ENCODE measurements at places on chromosomes 16 and 17.

DNA sequence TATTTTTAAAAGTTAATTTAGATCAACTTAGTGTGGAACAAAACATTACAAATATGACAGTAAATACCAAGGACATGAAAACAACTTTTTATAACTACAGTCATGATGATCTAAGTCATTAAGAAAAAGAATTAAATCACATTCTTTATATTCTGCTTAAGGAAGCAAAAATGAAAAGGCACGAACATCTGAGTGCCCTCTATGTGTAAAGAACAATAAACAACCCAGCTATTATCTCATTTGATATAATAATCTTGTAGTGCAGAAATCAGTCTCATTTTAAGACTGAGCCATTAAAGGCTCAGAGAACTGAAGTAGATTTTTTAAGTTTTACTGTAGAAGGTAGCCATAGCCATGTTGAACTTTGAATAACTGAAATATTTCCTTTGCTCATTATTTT is 13.4 kb downstream of the MYO1D start:
- no peak for DNase-seq

GRCh38 chr16:74522160-74522559 is 84.8 kb downstream of the GLG1 start:
- no peak for DNase-seq

- DNase-seq: no peak
Measured at GRCh38 chr16:50204453-50205108, 51.5 kb downstream of the TENT4B start.

DNA sequence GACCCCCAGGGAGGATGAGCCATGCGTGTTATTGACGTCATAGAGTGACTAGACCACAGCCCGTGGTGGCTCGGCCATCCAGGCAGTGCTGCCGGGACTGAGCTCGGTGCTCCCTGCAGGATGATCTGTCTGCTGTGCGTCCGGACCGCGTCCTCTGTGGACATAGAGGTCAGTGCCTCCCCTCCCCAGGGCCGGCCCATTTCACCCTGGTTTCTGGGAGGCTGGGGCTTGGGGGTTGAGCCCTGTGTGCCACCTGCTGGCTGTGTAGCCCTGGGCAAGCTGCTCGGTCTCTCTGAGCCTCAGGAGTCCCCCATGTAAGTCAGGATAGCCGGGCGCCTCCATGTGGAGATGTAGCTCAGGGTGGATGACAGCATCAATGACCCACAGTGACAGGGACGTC is 8.3 kb downstream of the TSC2 start:
- DNase-seq: no peak

- DNase-seq: no peak
Measured at GRCh38 chr17:55366020-55366481, 55.6 kb downstream of the MMD start.

- DNase-seq: no peak
Measured at GRCh38 chr17:48624544-48625494, 1.3 kb downstream of the HOXB9 start.

GRCh38 chr16:65249768-65250167 is 127.9 kb upstream of the CDH11 start:
- DNase-seq: no peak

GRCh38 chr17:12756786-12757185 is 32.5 kb upstream of the ARHGAP44 start:
- DNase-seq: no peak

GRCh38 chr17:79619196-79619595 is 8.3 kb upstream of the RBFOX3 start:
- no peak for DNase-seq

- no peak for DNase-seq
Measured at GRCh38 chr16:46889245-46889941, 5.2 kb downstream of the GPT2 start.

- DNase-seq: no peak
Measured at GRCh38 chr16:3735541-3735940, 18.2 kb upstream of the TRAP1 start.

DNA sequence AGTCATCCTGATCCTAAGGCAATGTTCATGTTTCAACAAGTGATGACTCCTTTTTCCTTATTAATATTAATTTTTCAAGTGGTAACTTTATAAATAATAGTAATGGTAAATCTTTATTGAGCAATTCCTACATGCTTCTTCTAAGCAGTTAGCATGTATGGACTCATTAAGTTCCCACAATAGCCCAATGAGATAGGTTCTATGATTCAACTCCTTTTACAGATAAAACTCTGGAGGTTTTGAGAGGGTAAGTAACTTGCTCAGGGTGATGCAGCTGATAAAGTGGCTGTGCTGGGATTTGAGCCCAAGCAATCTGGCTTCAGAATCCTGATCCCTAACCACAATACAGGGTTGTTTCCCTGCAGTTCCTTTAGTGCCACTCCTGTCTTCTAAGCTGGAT is 25.3 kb downstream of the SLC47A1 start:
- no peak for DNase-seq

DNA sequence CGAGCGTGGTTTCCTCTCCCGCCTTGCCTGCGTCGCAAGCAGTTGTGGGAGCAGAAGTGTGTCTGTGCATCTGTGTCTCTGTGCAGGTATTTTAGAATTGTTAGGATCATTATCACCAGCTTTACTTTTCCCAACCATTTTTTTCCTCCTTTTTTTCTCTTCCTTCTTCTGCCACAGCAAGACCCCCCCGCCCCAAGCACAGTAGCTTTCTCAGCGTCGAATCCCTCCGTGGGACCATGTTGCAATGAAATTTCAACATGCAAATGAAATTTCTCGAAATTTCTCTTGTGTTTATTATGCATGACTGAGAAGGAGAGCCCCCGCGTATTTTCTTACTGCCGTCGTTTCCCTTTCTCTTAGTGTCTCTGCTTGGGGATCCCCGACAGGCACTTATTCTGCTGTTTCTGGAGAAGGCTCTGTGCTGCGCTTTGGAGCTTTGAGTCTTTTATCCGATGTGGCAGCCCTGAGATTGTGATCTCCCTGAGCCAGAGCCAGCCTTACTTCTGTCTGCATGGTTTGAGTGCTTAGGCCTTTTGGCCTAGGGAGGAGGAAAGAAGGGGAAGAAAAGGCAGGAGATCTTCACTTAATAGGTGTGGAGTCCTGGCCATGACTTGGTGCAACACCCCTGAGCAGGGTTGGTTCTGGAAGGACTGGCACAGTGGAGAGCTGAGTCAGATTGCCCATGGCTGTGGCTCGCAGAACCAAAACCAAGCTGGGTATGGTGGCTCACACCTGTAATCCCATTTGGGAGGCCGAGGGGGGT is 5.0 kb downstream of the ARMC7 start:
- DNase-seq: no peak

All from stimulated activated CD4-positive, alpha-beta T cell treated with anti-CD3 and anti-CD28 coated beads, Interleukin-12 subunit alpha, Interleukin-12 subunit beta, amount 100 ng/mL, for 24 hours (primary cell).